ENCODE measurements at places on chromosomes 4 and X.

GRCh38 chrX:108072746-108073145 is 18.6 kb downstream of the PSMD10 start:
- no peak for DNase-seq

DNA sequence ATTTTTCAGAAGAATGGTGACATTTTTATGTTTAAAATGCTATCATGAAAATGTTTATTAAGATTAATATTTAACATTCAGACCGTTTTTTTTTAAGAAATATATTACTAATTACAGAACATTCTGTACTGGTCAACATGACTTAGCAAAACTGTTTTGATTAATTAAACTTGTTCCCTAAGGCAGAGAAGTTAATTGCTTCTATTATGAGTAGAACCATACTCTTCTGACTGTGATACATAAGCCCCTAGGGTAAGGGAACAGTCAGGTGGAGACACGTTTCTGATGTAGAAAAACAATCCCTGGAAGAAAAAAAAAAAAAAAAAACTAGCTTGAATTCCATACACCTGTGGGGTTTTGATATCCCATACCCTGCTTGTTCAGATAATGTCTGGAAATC is 97.4 kb downstream of the GPM6A start:
- DNase-seq: no peak

- DNase-seq: no peak
These were observed 183.1 kb upstream of the MXRA5 start for GRCh38 chrX:3529466-3530010.

GRCh38 chrX:48487362-48487798 is 11.4 kb downstream of the FTSJ1 start:
- DNase-seq: no peak

DNA sequence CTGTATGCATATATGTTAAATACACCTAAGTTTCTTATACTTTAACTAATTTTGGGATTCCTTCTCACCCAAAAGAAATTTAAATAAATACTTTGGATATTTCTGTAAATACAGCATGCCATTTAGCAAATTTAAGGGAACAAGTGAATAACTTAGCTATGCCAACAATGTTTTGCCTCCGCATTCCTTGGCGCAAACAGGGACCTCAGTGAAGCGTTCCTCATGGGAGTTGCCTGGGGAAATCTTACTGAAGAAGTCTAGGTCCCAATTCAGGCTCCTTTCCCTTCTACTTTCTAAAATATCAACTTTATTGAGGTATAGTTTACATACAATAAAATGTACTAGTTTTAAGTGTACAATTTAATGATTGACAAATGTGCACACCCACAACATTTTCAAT is 25.0 kb downstream of the COL4A5 start:
- no peak for DNase-seq

GRCh38 chrX:43646800-43647199 is 9.3 kb upstream of the MAOA start:
- no peak for DNase-seq

DNA sequence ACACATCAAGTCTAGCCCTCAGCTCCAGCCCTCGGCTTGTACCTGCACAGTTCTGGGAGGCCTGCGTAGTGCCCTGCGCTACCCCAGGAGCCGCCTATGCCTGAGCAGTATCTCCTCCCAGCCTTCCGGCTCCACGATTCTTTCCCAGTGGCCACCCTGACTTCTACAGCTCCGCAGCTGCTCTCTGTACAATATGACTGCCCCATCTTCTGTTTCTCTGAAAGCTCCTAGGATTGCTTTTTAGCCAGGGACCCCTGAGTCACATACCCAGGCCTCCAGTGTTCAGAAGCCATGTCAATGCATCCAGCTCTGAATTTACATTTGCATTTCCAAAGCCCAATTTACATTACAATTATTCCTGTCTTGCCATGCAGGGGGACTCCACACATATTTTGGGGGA is 135.5 kb downstream of the PJA1 start:
- no peak for DNase-seq

GRCh38 chr4:17195461-17196275 is 297.2 kb upstream of the LDB2 start:
- no peak for DNase-seq

GRCh38 chr4:184649971-184650855 is 675 bp downstream of the PRIMPOL start:
- DNase-seq: peak; percentile 66

- DNase-seq: no peak
These were observed 63.0 kb upstream of the MND1 start for GRCh38 chr4:153281476-153281875.

- DNase-seq: no peak
These were observed 103.9 kb upstream of the MAOA start for GRCh38 chrX:43552156-43552555.

GRCh38 chr4:38805530-38806145 is 1.0 kb upstream of the TLR1 start:
- no peak for DNase-seq

DNA sequence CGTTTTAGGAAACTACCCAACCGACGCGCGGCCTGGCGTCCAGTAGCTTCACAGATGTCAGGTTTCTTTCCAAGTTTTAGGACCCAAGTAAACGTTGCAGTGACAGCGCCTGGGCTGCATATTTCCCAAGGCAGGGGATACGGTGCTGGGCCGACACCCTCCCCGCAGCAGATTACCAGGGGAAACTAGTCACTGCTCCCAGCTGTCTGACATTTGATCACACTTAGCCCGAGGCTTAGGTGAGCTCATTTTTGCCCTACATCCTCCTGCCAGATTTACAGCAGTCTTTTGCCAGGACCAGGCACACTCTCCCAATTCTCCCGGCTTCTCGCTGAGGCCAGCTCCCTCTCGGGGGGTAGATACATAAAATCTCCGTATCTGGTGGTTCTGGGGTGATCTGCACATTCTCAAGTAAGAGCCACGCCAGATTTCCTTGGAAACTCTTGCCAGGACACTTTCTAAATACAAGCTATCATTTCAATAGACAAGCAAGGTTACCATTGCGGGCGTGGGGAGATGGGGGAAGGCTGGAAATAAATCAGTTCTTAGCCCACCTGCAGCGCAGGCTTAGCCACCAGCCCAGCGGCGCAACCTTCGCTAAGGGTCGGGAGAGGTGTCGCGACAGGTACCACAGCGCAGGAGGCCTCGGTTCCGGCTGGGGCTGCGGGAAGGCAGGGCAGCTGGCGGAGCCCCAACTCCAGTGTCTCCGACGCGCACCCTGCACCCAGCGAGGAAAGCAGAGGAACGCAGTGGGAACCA is 2.5 kb upstream of the SOX3 start:
- no peak for DNase-seq

DNA sequence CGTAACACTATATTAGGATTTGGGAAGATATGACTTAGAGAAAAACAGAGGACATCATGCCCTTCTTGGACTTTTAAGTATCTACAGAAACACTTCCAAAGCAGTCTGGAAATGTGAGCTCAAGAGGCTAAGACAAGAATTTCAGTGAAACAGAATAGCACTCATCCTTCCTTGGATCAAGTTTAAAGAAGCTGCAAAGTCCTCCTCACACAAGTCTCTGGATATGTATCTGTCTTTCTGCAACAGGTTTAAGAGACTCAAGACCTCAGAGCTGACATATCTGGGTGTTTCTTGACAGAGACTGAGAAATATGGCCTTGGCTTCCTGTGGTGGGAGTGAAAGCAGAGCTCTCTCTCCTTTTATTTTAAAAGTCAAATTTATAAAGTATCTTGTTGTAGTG is 82.5 kb upstream of the GIMD1 start:
- DNase-seq: no peak

DNA sequence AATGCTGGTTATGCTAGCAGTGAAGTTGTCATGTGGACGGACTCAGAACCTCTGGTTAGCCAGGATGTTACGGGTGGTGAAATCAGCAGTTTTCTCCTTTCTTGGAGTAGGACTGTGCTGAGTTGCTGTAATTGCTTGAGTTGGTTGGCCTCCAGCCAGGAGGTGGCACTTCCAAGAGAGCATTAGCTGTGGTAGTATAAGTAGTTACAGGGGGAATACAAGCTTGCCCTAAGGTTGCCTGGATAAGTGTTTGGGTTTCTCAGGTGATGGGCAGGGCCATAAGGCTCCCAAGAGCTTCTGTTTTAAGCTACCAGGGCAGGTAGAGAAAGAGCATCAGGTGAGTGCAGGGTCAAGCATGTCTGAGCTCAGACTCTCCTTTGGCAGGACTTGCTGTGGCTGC is 103.0 kb downstream of the ZNF518B start:
- no peak for DNase-seq

GRCh38 chr4:23463071-23463470 is 426.8 kb downstream of the PPARGC1A start:
- DNase-seq: no peak

DNA sequence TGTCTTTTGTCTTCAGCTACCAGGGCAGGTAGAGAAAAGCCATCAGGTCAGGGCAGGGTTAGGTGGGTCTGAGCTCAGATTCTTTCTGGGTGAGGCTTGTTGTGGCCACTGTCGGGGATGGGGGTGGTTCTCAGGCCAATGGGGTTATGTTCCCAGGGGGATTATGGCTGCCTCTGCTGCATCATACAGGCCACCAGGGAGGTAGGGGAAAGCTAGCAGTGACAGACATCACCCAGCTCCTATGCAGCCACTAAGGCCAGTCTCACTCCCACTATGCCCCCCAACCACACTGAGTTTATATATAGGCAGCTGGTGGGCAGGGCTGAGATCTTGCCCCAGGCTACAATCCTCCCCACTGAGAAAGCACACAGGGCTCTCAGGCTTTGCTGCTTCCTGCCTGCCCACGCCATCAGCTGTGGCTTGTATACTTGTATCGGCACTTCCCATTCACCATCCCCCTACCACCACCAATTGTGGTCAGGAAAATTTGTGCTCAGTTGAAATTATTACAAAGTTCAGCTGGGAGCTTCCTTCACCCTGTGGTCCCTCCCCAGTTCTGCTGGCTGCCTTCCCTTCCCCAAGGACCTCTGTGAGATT is 72.6 kb upstream of the PTPN13 start:
- no peak for DNase-seq

- DNase-seq: no peak
These were observed 16.1 kb upstream of the EXOSC9 start for GRCh38 chr4:121784975-121785374.

DNA sequence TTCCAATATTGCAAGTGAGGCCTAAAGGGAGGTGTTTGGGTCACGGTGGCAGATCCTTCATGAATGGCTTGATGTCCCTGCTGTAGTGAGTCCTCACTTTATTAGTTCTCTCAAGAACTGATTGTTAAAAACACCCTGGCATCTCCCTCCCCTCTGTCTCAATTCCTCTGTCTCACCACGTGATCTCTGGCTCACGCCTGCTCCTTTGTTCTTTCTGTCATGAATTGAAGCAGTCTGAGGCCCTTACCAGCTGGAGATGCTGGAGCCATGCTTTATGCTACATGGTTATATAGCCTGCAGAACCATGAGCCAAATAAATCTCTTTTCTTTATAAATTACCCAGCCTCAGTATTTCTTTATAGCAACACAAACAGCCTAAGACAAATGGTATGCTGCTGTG is 980.7 kb upstream of the GRIA3 start:
- no peak for DNase-seq
